CD4-positive, CD25-positive, alpha-beta regulatory T cell (primary cell): ENCODE measurements at places on chromosomes 3 and 15. TPM values are rescaled to one million over a fixed set of nuclear protein-coding genes. Genes with fewer than 3 reads are reported as not detected.

PPP2R3A gene
- total RNA-seq = 0.05 TPM

HRG gene
- total RNA-seq = not detected

CACNA2D2 gene
- 1.2 TPM for total RNA-seq

DPPA2 gene
- not detected for total RNA-seq

HYAL2 gene
- 1.5 TPM for total RNA-seq

GATM gene
- 1.0 TPM for total RNA-seq

MME gene
- not detected for total RNA-seq

ZIC4 gene
- total RNA-seq = not detected

ERICH6 gene
- total RNA-seq = not detected

CCR9 gene
- total RNA-seq = not detected

NRG4 gene
- not detected for total RNA-seq

SLC35G2 gene
- 0.44 TPM for total RNA-seq

B2M gene
- 7,793 TPM for total RNA-seq

NGRN gene
- 46.6 TPM for total RNA-seq

MOBP gene
- total RNA-seq = not detected

GNAT1 gene
- not detected for total RNA-seq

GRK7 gene
- not detected for total RNA-seq

KCNAB1 gene
- total RNA-seq = 0.17 TPM

B3GNT5 gene
- total RNA-seq = 2.2 TPM

CP gene
- total RNA-seq = not detected

TMEM108 gene
- total RNA-seq = not detected

ROPN1 gene
- not detected for total RNA-seq
